ENCODE measurements at places on chromosomes 7 and 10.
A peak's percentile ranks its signal among the peaks of the same experiment; 100 is the strongest.

DNA sequence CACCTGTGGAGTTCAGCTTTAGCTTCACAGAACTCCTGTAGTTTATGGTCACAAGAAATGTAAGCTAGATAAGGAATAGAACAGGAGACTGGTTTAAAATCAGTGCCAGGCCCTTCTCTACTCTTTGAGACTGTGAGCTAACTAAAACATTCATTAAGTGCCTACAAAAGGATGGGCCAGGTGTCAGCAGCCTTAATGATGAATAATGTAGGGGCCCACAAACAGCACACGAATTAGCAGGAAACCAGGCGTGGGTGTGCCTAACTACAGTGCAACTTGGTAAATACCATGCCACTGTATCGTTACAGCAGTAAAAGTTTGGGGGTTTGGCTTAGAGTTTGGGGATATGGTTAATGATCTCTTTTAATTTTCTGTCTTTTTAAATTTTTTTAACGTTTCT, 6.1 kb upstream of the ABLIM1 start:
- no peak for DNase-seq

GRCh38 chr7:48028938-48029337, at the start of gene SUN3:
Gene SUN3, minus strand, starts transcription at chr7:48029107. Its CDS starts 169 bp downstream, at chr7:48028938.
- DNase-seq = no peak

DNA sequence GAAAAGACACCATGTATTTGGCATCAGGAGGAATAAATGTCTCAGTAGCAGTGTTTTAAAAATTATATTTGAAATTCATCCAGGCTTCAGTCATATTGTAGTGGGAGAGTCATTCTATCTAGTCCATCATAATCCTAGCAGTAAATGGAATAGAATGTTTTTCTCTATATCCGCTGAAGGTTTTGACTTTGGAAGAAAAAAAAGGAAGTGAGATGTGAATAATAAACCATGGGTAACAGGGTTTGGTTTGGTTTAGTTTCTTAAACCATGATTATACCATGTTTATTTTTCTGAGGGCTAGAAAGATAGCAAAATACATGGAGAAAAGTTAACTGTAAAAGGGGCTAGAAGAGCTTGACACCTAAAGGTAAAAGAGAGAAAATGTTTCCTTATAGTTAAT, 16.4 kb upstream of the BPGM start:
- DNase-seq = no peak

GRCh38 chr7:18361756-18362155, 133.8 kb upstream of the HDAC9 start:
- DNase-seq = no peak

DNA sequence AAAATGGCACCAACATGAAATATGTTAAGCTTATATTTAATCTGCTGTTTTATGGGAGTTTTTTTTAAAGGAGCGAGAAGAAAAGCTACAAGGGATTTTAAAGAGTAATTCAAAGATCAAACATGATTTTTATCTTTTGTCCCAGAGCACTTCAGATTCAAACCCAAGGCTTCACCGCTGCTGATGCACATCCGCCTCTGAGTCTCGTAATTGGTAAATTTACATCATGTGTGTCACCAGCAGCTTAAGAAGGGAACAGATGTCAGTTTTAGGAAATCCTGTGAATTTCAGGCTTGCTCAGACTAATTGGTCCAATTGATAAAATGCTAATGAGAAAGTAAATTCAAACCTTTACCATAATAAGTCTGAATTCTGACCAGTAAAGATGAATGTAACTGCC, 406.3 kb downstream of the GFRA1 start:
- no peak for DNase-seq

DNA sequence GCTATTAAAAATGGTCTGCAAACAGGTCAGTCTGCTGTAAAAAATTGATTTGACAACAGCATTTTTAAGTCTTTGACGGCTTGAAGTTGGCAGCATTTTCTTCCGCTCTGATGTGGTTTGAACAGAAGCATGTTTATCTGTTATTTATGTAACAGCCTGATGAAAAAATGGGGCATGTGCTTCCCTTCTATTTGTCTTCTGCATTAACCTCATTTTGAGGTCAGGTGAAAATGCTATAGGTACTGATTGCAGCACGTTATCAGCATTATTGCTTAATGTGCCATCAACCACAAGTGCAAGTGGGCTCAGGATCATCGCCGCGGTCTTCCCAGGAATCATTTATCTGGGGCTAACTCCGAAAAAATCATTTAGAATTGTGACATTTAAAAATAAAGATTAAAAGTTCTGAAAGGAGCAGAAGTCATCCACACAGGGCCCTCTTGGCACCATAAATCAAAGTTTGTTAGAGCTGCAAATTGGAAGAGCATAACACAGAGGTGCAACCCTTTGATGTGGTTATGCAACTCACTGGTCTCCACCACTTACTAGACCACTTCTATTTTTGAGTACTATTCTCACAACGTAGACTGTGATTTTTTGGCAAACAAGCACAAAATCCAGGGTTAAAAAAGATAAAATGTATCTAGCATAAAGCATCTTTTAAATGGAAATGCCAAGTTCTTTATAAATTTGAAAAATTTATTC, 307.7 kb downstream of the MDFIC start:
- no peak for DNase-seq

GRCh38 chr10:92284112-92284704, 6.7 kb downstream of the CPEB3 start:
- DNase-seq = peak; percentile 20

GRCh38 chr7:96241855-96242254, 80.0 kb downstream of the SLC25A13 start:
- DNase-seq = no peak

- no peak for DNase-seq
These were observed 118.7 kb downstream of the RALA start for GRCh38 chr7:39741942-39742623.

DNA sequence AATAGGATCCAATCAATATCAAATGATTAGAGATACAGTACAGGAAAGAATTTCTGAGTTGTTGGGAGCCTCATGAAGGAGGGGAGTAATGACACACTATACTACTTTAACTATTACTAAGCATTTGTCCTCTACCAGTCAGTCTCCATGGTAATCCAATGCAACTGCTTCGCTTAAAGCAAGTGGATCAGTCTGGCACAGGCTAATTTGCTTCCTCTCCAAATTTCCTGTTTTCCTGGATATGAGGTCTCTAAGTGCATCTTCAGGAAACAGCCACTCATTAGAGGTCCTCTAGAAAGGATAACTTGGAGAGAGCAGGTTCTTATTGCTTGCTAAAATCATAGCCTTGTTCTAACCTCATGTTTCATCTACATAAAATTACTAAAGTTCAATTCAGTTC, 8.4 kb upstream of the SEPTIN7 start:
- no peak for DNase-seq

- DNase-seq = no peak
These were observed 86.2 kb upstream of the ANLN start for GRCh38 chr7:36303202-36304098.

DNA sequence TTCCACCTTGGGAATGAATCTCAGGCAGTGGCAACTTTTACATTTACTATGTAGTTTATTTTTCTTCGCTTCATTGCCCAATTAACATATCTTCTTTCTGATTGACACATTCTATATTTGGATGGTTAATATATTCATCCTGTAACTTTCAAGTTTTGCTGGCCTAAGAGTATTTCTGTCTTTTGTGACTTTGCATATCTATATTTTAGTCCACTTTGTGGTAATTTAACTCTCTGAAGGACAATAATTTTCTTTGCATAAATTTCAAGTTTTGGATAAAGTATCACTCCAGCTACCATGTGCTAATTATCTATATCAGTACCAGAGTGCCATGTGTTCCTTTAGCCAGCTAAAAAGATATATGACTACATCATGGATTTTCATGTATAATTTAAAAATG, 151.5 kb upstream of the KAT6B start:
- DNase-seq = peak; percentile 31
